ENCODE measurements at places on chromosomes 5 and 9.

- DNase-seq = no peak
Measured at GRCh38 chr5:43854697-43855292, 251.8 kb downstream of the NNT start.

DNA sequence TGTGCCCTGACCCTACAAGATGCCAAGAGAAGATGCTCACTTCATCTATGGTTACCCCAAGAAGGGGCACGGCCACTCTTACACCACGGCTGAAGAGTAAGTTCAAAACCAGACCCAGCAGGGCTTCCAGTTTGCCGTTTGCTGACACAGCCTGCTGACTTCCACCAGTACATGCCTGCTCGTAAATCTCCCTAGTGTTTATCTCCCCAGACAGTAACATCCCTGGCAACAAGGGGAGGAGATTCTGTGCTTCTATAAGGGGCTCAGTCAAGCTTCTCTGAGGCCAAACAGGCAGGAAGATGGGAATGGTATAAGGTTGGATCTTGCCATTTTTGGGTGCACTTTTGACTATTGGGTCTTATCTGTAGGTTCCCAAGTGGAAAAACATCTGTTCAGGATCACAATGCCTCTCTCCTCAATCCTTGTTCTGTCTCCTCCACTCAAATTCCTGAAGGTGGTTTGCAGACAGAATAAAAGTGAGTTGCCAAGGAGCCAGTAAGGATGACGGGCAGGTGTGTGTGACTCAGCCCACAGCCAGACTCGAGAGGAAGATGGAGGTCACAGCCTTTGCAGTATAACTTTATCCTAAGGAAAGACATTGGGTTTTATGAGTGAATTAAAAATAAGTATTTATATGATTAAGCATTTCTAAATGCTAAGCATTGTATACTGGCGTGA, 1.9 kb downstream of the MLANA start:
- DNase-seq = no peak

DNA sequence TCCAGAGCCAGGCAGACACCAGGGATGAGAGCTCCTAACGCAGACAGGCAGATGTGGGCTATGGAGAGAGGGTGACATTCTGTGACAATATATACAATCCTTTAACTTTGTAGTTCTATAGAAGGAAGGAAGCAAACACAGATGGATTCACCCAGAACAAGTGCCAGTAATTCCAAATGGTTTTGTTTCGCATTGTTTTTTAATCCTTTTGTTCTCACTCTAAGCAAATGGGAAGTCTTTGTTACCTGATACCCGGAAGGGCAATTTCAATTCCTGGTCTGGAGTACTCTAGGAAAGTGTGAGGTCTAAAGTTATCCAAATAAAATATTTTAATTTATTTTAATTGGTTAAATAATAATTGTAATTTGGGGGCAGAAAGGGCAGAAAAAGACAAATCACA, 2.5 kb downstream of the FRMD3 start:
- no peak for DNase-seq

- no peak for DNase-seq
Measured at GRCh38 chr9:98536542-98537173, 172.1 kb downstream of the GABBR2 start.

DNA sequence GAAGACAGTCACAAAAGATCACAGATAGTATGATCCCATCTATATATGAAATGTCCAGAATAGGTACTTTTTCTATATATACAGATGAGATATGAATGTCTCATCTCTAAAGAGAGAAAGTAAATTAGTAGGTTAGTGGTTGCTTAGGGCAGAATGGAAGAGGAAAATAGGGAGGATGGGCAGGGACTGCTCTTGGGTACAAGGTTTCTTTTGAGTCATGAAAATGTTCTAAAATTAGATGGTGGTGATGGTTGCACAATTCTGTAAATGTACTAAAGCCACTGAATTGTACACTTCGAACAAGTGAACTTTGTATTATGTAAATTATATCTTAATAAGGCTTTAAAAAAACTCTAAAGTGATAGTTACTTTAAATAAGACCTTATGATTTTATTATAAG, 59.6 kb upstream of the GRAMD2B start:
- DNase-seq = no peak

GRCh38 chr5:171794470-171794960, 8.9 kb downstream of the SMIM23 start:
- DNase-seq = no peak

DNA sequence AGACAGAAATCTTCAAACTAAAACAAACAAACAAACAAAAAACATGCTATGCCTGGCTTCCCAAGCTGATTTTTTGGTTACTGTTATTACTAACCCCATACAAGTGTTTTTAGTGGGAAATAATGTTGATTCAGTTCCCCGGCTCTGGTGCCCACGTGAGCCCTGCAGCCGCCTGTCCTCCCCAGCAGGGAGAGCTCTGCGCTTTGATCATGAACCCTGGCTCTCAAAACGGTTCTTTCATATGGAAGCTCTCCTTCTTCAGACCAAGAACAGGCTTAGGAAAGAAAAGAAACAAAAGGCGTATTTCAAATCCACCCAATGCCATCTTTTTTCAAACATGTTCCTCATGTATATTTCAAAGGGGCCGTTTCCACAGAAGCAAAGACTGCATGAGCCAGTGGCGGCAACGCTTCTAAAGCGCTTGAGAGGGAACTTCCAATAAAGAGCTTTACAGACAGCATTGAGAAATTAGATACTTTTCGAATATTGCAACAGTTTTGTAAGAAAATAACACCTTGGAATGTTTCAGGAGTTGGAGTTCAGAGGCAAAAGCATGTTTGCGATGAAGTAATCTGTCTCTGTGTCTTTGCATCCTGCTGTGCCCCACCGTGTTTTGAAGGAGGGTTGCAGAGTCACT, 74.8 kb downstream of the ICE1 start:
- no peak for DNase-seq

- no peak for DNase-seq
Measured at GRCh38 chr5:45110399-45110798, 301.7 kb downstream of the MRPS30 start.

DNA sequence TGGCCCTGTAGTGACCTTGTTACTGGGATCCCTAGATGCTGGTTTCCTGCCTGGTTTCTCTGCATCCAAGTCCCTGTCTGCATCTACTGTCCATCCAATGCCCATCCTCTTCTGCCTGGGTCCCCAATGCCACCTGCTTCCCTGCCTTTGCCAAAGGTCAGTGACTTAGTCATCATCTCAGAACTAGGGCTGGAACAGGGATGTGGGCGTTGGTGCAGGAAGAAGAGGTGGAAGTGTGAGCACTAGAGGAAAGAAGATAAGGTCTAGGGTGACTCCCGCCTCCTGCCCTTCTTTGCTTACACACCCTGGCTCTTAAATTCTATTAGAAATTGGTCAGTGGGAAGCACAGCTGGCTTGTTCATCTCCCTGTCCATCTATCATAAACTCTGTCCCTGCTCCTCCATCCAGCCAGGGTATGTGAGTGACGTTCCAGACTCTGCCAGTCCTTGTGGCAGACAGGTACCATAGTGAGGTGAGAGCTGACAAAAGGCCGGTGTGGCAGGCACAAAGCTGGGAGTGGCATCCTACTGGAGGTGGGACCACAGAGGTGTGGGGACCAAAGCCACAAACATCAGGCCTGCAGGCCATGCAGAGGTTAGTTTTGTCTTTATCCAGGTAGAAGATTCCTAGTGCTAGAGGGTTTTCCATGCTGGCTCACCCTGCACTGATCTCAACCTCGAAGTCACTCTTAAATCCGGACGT, 9.2 kb downstream of the PTPN3 start:
- no peak for DNase-seq

GRCh38 chr9:134068744-134069479, 1.1 kb upstream of the BRD3 start:
- DNase-seq = no peak

DNA sequence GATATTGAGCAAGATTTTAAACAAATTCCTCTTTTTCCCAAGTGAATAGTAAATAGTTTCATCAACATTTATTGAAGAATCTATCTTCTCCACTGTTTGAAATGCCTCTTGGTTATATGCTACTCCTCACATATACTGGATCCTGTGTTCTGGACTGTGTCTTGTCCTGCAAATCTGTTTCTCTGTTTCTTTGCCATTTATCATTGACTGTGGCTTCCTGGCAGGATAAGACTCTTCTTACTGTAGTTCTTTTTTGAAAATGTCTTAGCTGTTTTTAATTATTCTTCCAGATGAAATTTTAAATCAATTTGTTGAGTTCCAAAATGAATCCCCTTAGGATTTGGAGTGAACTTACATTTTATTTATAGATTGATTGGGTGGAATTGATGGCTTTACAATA, 27.8 kb downstream of the RALGPS1 start:
- DNase-seq = no peak

- DNase-seq = no peak
Measured at GRCh38 chr9:14158916-14159315, 155.0 kb downstream of the NFIB start.

DNA sequence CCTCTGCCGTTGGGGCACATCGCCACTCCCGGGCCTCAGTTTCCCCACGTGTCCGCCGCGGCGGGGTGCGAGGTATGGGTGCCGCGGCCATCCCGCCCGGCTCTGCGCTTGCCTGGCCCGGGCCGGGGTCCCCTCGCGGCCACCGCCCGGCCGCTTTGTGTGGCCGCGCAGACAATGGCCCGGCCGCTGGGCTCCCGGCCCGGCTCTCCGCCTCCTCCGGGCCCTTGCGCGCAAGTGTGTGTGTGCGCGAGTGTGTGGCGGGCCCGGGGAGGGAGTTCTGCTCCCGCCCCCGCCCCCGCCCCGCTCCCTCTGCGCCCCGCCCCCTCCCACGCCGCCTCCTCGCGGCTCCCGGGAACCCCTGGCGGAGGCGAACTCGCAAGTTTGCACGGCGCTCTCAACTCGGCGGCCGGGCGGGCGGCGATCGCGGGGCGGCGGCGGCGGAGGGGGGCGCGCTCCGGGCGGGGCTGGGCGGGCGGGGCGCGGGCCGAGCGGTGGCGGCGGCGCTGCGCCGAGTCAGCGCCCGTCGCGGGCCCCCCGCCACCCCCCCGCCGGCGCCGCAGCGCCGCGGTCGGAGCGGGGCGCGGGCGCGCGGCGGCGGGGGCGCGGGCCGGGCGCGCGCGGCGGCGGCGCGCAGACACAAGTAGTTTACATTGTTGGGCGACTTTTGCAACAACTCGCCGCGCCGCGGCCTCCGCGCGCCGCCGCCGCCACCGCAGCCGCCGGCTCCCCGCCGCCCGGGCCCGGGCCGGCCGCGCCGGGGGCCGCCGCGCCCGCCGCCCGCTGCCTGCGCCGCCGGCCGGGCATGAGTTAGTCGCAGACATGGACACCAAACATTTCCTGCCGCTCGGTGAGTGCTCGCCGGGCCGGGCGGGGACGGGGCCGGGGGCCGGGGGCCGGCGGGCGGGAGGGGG, at the start of gene RXRA:
Gene RXRA, plus strand, starts transcription at position 643 of the 911 bp plus-strand sequence. Its CDS starts 177 bp downstream, at position 820.
- DNase-seq = peak; percentile 34

DNA sequence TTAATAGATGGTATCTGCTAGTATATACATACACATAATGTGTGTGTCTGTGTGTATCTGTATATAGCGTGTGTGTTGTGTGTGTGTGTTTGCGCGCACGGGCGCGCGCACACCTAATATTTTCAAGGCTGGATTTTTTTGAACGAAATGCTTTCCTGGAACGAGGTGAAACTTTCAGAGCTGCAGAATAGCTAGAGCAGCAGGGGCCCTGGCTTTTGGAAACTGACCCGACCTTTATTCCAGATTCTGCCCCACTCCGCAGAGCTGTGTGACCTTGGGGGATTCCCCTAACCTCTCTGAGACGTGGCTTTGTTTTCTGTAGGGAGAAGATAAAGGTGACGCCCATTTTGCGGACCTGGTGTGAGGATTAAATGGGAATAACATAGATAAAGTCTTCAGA, 757 bp downstream of the FXN start:
- DNase-seq = peak; percentile 5

DNA sequence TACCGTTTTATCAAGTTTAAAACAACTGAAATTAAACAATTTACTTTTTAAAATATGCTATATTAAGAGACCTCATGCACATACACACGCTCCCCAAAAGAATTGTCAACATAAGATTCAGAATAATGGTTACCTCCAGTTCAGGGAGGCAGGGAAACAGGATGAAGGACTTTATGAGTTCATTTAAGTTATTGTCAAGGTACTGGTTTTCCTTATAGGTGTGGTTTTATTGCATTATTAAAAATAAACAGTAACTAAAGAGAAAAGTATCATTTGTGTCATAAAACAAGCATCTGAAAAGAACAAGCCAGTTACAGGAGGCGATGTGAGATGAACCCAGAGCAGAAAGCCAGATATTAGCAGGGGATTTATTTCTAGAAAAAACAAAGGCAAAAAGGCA, 2376.7 kb downstream of the MAT2B start:
- no peak for DNase-seq

- no peak for DNase-seq
Measured at GRCh38 chr9:135136991-135137832, 49.7 kb downstream of the OLFM1 start.

DNA sequence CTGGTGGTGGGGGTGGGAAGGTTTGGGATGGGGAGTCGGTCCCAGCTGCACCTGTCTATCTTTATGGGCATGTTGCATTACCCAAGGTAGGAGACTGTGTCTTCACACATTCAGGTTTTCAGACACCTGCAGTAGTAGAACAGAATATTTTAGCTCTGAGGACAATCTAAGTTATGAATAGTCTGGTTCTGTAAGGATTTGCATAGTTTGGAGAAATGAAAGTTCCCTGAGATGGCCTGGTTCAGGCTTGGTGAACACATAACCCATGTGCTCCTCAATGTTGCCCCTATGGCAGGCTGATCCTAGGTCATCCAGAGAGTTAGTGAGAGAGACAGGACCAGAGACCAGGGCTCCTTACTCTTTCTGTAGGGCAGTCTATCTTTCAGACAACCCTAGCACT, 20.7 kb downstream of the TNFSF8 start:
- DNase-seq = no peak

- DNase-seq = no peak
Measured at GRCh38 chr9:133200631-133201030, 8.4 kb downstream of the OBP2B start.

DNA sequence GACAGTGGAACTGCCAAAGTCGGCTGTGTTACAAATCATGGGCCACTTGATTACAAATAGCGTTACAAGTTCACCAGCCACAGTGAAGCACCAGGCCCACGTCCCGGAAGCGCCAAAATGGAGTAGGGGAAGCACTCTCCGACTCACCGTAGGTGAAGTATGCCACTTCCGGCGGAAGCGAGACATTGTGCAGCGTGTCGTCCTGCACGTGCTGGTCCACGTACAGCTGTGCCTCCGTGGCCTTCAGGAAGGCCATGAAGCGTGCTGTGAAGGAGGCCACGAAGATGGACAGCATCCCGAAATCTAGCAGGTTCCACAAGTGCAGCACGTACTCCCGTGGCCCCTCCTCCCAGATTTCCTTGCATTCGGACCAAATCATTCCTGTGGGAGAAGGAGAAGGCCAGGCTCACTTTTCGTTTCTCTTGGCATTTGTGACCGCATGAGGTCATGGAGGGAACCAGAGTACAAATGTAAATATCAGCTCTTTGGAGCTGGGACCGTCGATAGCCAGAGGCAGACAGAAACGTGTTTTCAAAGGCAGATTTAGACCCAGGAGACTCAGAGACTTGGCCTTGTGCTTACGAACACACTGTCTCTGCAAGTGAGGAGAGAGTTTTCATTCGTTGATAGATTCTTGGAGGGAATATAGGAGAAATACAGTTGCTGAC, 58.7 kb upstream of the SMIM32 start:
- DNase-seq = no peak
